ENCODE measurements at places on chromosomes 7 and 10. TPM values are rescaled to one million over a fixed set of nuclear protein-coding genes. Genes with fewer than 3 reads are reported as not detected.

DNA sequence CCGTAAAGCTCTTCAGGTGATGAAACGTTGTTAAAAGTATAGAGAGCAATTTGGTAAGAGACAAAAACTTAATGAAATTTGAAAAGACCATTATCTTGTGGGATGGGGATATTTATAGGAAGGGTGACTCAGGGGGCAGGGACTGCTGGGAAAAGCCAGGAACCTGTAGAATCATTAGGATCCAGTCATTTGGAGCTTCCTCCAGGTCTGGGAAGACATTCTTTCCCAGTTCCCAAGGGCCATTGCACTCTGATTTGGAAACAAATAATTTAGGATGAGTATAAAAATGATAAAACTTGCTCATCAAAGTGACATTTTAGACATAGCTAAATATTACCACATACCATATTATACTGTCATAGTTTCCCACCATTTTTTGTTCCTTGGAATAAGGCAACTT is 143.9 kb downstream of the PFKFB3 start:
- no peak for DNase-seq
- H3K27ac ChIP-seq = peak overlapping the region; percentile 96
- H3K27me3 ChIP-seq = no peaks in the 10 kb centered on the region
- peaks cover 50% of the 10 kb centered on the region for H3K4me1 ChIP-seq

- H3K27me3 ChIP-seq = peaks cover 16% of the 10 kb centered on the region
- DNase-seq = no peak
- no peaks in the 10 kb centered on the region for H3K4me1 ChIP-seq
- H3K4me3 ChIP-seq = no peak overlapping the region
- no peaks in the 10 kb centered on the region for H3K36me3 ChIP-seq
Measured at GRCh38 chr7:12623223-12623622, 52.7 kb downstream of the SCIN start.

GRCh38 chr7:142188154-142188553 is 69.7 kb downstream of the PRSS58 start:
- H3K36me3 ChIP-seq = no peaks in the 10 kb centered on the region
- H3K27me3 ChIP-seq = peaks cover 21% of the 10 kb centered on the region
- no peak for DNase-seq
- H3K4me1 ChIP-seq = peaks cover 11% of the 10 kb centered on the region

- no peak overlapping the region for H3K27ac ChIP-seq
- DNase-seq = no peak
- no peak overlapping the region for H3K4me3 ChIP-seq
- no peaks in the 10 kb centered on the region for H3K4me1 ChIP-seq
- H3K36me3 ChIP-seq = no peaks in the 10 kb centered on the region
Measured at GRCh38 chr10:69747179-69747578, 54.5 kb upstream of the COL13A1 start.

GRCh38 chr7:154684666-154685563 is 318.0 kb downstream of the PAXIP1 start:
- H3K27ac ChIP-seq = no peak overlapping the region
- H3K4me1 ChIP-seq = no peaks in the 10 kb centered on the region
- no peak for DNase-seq
- no peaks in the 10 kb centered on the region for H3K36me3 ChIP-seq
- H3K27me3 ChIP-seq = no peaks in the 10 kb centered on the region
- no peak overlapping the region for H3K4me3 ChIP-seq

- no peaks in the 10 kb centered on the region for H3K27me3 ChIP-seq
- no peak overlapping the region for H3K4me3 ChIP-seq
Measured at GRCh38 chr7:77664715-77665114, 31.5 kb upstream of the RSBN1L start.

DNA sequence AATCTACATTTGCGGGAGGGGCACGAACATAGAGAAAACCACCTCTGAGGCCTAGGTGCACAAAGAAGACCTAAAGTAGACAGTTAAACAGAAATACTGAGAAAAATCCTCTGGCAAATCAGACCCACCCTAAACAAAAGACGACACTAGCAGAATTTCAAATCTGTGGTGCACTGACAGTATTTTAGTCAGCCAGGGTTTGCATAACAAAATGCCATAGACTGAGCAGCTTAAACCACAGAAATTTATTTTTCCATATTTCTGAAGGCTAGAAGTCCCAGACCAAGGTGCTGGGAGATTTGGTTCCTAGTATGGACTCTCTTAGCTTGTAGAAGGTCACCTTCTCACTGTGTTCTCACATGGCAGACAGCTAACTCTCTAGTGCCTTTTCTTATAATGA is 26.3 kb downstream of the IPMK start:
- H3K36me3 ChIP-seq = peaks cover 20% of the 10 kb centered on the region
- no peak overlapping the region for H3K4me3 ChIP-seq
- H3K4me1 ChIP-seq = peaks cover 43% of the 10 kb centered on the region
- H3K27me3 ChIP-seq = peaks cover 2% of the 10 kb centered on the region

DNA sequence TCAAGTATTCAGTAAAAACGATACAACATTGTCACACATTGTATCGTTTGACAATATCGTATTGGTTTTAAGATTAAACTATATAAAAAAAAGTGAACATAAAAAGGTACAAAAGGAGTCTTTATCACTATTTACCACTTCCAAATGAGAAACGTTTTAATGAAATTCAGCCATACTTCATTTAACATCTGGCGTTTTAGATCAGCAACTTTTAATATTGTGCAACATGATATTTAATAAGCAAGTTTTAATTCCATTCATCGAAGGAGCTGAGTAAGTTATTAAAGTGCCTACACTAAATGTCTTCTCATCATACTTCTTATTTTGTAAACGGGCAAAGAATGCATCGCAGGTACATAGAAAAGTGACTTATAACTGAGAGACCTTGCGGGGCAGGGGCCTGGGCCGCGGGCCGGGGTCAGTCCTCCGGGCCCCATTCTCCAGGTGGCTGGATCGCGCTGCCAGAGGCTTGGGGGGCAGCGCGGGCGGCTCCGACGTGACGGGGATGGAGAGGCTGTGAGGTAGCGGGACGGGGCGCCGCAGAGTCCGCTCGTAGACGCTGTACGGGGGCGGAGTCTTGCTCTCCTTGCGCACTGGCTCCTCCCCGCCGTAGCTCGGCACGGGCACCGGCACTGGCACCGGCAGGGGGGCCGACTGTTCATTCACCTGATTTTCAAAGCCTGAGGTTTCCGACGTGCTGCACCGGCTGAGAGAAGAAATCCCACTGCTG is 165.8 kb upstream of the IMMP2L start:
- H3K36me3 ChIP-seq = no peaks in the 10 kb centered on the region
- H3K4me1 ChIP-seq = no peaks in the 10 kb centered on the region
- no peak for DNase-seq
- no peaks in the 10 kb centered on the region for H3K27me3 ChIP-seq
- H3K4me3 ChIP-seq = no peak overlapping the region

DNA sequence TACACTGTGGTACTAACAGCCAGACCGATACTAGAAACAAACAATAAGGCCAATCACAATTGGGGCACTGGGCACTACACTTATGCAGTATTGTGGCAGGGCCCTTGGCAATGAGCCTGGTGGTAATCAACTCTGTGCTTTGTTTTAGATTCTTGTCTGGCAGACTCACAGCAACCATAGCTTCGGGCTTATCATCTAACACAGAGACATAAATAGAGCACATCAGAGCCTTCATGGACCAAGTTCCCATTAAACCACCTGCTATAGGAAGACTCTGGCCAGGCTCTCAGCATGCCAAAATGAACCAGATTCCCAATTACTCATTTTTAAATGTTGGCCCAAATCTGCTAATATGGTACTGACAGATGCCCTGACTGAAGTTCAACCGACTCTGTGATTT is 218.6 kb downstream of the DGKI start:
- H3K4me3 ChIP-seq = no peak overlapping the region
- no peaks in the 10 kb centered on the region for H3K4me1 ChIP-seq
- peaks cover 4% of the 10 kb centered on the region for H3K27me3 ChIP-seq
- no peak for DNase-seq
- H3K27ac ChIP-seq = no peak overlapping the region

DNA sequence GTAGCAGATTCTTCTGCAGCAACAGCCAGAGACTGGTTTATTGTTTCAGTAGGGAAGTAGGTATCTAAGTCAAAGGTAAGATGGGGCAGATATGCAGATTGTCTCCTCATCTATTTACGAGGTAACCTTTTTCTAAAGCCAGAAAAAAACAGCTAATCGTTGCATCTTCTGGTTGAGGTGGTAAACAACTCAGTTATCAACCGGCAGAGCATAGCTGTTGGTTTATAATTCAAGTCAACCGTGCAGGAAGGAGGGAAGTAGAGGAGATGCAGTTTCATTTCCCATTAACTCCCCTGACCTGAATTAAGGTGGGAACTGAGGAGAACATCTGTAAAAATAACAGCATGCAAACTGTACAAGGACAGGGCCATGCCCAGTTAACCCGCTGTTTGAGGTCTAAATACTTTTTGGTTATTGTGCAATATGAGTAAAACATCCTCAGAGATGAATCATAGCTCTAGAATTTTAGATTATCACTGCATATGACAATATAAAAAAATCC is 156.5 kb upstream of the ITGB1 start:
- no peaks in the 10 kb centered on the region for H3K27me3 ChIP-seq
- H3K4me3 ChIP-seq = peak overlapping the region; percentile 25
- no peak overlapping the region for H3K27ac ChIP-seq
- no peaks in the 10 kb centered on the region for H3K36me3 ChIP-seq

DNA sequence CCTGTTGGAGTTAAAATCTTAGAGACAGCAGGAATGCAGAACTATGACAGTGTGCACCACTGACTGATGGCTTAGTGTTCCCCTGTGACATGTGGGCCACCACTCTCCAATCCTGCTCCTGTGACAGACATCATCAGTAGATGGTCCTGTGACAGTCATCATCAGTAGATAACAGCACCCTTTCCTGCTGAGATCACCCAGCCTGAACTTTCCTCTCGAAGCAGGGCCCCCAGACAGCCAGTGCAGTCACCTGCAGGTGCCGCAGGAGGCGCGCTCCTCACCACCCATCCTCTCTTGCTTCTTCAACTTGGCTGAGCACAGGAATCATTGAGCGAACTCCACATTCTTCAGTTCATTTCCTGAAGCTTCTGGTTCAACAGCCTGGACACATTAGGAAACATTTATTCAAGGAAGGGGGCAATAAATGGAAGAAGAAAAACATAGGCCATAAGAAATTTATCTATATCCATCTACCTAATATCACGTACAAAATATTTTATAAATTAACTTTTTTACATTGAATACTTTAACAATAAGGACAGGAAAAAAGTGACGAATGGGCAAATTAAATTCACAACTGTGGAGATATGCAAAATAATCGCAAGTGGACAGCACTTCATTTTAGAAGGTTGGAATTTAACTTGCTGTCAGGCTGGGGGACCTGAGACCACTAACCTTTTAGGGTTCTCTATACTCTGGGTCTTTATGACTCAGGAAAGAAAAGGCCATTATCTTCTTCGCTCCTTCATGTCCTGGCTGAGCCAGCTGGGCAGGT is 32.0 kb upstream of the MKI67 start:
- H3K4me1 ChIP-seq = peaks cover 15% of the 10 kb centered on the region
- H3K27ac ChIP-seq = no peak overlapping the region

DNA sequence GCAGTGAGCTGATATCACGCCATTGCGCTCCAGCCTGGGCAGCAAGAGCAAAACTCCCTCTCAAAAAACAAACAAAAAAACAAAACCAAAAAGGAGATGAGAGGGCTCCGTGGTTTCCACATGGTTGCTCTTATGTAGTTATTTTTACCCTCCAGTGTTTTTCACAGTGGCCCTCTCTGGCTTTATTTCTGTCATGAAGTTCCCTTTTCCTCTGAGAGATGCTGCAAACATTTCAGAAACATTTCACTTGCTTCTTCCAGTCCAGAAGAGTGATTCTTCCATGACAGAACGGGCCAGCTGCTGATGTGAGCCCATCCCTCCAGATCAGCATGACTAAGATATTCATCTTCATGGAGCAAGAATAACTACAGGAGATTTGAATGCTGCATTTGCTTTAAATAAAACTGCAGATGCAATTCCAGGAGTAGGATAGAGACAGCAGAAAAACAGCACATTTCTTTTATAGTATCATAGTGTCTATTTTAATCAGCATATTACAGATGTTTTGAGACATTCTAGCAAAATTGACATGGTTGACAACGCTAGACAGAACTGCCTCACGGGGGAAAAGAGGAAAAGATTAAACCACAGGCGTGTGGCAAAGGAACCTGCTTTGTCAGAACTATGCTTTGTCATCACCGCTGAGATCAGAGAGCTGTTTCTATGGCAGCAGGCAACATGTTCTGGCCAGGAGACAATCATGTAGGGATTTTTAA is 40.3 kb downstream of the NRCAM start:
- peak overlapping the region; percentile 2 for H3K27ac ChIP-seq
- H3K27me3 ChIP-seq = peaks cover 4% of the 10 kb centered on the region

DNA sequence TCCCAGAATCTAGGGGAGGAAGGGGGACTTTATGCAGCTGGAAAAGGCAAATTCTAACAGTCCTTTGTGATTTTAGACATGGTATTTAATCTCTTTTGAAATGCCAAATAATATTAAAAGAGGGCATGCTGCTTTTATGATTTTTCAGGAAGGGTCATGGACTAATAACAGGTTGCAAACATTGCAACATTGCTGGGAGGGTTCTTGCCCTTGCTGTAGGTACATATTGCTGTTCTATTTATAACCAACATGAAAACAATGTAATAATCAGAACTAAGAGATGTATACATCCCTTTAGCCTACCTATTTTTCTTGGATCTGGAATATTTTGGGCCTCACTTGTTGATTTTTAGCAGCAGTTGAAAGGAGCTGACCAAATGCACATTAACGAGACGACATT is 411.6 kb downstream of the KCNMA1 start:
- no peaks in the 10 kb centered on the region for H3K27me3 ChIP-seq
- DNase-seq = no peak
- no peak overlapping the region for H3K4me3 ChIP-seq
- H3K4me1 ChIP-seq = no peaks in the 10 kb centered on the region
- H3K36me3 ChIP-seq = no peaks in the 10 kb centered on the region
- no peak overlapping the region for H3K27ac ChIP-seq

- H3K4me1 ChIP-seq = no peaks in the 10 kb centered on the region
- H3K4me3 ChIP-seq = no peak overlapping the region
- no peaks in the 10 kb centered on the region for H3K27me3 ChIP-seq
- DNase-seq = no peak
- H3K27ac ChIP-seq = no peak overlapping the region
Measured at GRCh38 chr7:64611717-64612116, 48.8 kb upstream of the ZNF680 start.

DNA sequence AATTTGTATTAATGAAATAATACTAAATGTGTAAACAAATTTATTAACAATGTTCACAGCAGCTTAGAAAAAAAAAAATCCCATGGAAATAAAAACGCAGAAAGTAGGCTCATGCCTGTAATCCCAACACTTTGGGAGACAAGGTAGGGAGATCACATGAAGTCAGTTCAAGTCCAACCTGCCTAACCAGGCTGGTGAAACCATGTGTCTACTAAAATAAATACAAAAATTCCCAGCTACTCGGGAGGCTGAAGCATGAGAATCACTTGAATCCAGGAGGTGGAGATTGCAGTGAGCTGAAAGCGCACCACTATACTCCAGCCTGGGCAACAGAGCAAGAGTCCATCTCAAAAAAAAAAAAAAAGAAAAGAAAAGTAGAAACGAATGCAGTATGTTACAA is 36.2 kb downstream of the LARP4B start:
- H3K4me1 ChIP-seq = peaks cover 15% of the 10 kb centered on the region
- no peak overlapping the region for H3K27ac ChIP-seq
- H3K4me3 ChIP-seq = no peak overlapping the region
- H3K27me3 ChIP-seq = no peaks in the 10 kb centered on the region
- no peak for DNase-seq

The PLEKHA1 gene
- 4.1 TPM for total RNA-seq

The CYP3A5 gene
- not detected for total RNA-seq

The UCMA gene
- total RNA-seq = not detected

The C7orf57 gene
- 0.31 TPM for total RNA-seq

The GDF2 gene
- not detected for total RNA-seq

The ANKRD30A gene
- total RNA-seq = not detected

The SH2D4B gene
- total RNA-seq = 0.18 TPM

The SLC25A40 gene
- total RNA-seq = 41.9 TPM

The CALN1 gene
- total RNA-seq = not detected

The KLF6 gene
- 113 TPM for total RNA-seq

The SFRP5 gene
- not detected for total RNA-seq
